ENCODE measurements at places on chromosomes 4 and X.

DNA sequence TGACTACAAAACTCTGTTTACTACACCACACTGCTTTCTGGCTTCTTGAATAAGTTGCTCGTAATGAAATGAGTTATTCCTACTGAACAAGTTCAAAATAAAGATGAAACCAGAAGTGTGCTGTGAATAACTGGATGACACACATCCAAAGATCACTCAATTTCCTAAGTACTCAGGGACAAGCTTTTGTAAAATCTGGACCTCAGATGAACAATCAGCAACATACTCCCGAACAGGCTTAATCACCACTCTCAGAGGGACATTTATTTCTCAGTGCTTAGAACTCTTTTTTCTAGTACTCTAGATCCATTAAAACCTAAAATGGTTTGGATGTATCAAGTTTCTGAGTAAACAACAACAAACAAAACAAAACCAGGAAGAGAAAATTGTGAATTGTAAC is 61.5 kb upstream of the EXOC1L start:
- DNase-seq, result no peak

DNA sequence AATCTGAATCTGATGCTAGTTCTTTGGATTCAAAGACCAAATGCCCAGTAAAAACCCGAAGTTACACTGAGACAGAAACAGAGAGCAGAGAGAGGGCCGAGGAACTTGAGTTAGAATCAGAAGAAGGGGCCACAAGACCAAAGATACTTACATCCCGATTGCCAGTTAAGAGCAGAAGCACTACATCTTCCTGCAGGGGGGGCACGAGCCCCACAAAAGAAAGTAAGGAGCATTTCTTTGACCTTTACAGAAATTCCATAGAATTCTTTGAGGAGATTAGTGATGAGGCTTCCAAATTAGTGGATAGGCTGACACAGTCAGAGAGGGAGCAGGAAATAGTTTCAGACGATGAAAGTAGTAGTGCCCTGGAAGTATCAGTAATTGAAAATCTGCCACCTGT is 309.3 kb downstream of the ANK2 start:
- DNase-seq, result no peak

DNA sequence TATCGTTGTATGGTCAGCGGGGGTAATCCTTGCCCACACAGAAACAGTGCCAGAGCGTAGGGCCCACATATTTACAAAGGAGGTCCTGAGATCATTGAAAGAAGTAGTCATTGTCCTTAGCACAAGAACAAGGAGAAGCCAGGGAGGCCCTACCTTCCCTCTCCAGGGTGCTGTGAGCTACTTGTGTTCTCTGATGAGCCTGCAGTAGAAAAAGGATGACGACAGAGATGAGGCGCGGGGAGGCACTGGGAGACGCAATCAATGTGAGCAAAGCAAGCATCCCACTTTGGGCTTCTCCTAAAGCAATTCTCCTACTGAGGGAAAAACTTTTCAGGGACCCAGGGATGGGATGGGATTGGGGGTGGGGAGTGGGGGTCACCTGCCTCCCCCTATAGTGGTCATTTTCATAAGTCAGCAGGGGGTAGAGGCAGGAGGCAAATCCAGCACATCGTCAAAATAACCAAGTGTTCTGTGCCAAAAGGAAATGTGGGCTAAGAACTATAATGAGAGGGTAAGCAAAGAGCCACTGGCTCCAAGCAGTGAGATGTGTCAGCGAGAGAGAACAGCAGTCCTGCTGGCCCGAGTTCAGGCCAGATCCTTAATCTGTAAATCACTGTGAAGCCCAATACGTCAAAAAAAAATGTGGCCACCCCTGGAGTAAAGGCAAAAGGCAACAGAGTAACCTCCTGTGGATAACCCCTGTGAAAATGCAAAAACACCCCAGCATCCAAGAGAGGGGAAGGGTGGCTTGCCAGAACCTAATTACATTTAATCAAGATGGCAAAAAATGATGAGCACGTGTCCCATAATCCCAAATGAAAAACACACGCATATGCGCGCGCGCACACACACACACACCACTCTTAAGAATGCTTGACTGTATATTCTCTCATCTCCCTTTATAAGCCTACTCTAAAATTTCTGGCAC is 136.6 kb upstream of the HHIP start:
- DNase-seq, result no peak

GRCh38 chr4:175762582-175762981 is 49.5 kb downstream of the GPM6A start:
- DNase-seq, result no peak

- no peak for DNase-seq
Observed at GRCh38 chr4:153252122-153252521, 47.9 kb downstream of the TRIM2 start.

DNA sequence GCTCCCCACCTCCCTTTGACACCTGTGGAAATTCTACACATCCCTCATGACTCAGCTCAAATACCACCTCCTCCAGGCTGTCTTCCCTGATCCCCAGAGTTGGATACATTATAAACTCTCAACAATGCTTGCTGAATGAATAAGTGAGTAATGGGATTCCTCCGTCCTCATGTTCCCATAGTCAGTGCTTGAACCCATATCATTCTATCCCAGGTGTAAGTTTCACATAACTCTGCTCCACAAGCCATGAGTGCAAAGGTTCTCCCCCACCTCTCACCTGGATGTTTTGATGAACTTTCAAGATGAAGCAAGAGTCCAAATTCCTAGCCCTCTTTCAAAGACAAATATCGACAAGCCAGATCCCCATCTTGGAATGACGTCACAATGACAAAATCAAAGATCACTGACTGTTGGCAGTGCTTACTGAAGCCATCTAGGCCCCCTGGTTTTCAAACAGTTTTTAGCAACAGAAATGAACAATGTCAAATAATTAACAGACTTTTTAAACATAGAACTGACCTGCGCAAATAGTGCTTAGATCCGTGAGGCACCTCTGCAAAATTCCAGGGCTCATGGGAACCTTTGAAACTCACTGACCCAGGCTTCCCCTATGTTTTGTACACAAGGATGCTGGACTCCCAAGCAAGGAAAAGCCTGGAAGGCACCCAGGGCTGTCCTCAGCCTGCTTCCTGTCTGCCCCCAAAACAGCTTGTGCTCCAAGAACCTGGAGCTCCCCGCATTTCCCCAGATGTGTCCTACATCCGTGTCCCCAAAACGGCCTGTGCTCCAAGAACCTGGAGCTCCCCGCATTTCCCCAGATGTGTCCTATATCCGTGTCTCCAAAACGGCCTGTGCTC is 4.0 kb downstream of the SLC2A9 start:
- no peak for DNase-seq

GRCh38 chr4:10118048-10119004 is 1.7 kb upstream of the WDR1 start:
- DNase-seq, result no peak

GRCh38 chr4:126960760-126961159 is 672.0 kb upstream of the INTU start:
- no peak for DNase-seq

DNA sequence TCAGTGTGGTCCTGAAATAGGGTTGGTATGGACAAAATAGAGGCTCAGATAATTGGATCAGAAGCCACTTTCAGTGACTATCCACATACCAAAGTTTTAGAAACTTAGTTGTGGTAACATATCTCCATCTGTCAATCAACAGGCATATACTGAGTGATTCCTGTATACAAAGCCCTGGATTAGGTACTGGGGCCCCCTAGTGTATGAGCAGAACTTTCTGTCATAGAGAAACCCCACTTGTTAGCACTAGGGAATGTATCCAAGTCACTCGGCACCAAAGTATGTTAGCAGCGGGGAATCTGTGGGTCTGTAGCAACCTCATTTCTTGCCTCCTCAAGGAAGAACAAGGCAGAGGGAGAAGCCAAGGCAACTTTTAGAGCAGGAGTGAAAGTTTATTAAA is 50.7 kb downstream of the MAP7D3 start:
- no peak for DNase-seq

GRCh38 chr4:40750461-40751258 is 905 bp downstream of the NSUN7 start:
- no peak for DNase-seq

DNA sequence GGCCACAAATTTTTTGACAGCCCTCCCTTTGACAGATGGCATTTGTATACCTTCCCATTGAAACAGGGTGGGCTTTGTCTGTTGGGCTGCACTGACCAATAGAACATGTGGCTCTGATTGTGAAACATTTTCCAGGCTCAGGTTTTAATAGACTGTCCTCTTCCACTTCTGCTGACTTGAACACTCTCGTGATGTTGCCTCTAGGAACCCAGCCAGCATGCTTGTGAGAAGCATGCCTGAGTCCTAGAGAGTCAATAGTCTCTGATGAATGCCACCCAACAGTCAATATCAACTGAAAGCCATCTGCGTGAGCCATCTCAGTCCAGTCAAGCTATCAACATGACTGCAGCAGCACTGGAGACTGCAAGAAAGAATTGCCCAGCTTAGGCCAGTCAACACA is 290.0 kb downstream of the SLC7A11 start:
- no peak for DNase-seq

GRCh38 chrX:153434801-153435200 is 11.1 kb downstream of the TREX2 start:
- DNase-seq, result no peak

DNA sequence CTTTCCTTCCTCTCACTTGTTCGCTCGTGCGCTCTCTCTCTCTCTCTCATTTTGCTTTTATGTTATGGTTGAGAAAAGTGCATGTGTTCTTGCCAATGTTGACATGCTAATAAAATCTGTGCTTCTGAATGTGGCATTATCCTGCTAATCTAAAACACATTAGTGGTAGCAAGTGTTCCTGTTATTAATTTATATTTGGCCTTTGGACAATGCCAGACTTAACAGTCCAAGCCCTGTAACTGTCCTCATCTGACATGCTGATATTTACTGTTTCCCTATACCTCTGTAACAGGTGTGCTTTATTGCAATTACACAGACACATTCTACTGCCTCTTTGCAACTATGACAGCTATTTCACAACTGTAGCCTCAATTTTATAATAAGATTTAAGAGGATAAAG is 2.7 kb downstream of the PPARGC1A start:
- DNase-seq, result no peak

DNA sequence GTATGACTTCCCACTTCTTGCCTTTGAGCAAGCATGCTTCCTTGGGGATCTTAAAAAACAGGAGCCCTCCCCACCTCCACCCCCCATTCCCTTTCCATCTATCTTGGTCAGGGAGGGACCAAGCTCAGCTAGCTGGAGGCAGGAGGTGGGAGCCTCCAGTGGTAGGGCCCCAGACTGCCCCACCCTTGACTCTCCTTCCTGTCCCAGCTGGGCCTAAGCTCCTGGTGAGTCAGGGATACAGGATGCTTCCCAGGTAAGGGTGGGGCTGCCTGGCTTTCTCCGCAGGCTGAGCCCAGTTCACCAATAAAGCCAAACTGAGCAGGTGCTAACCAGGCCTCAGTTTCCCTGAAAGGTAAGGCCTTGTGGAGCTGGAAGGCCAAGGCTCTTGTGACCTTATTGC is 15.2 kb downstream of the EFNB1 start:
- DNase-seq, result no peak

GRCh38 chr4:79022529-79022928 is 83.3 kb upstream of the PAQR3 start:
- DNase-seq, result no peak

DNA sequence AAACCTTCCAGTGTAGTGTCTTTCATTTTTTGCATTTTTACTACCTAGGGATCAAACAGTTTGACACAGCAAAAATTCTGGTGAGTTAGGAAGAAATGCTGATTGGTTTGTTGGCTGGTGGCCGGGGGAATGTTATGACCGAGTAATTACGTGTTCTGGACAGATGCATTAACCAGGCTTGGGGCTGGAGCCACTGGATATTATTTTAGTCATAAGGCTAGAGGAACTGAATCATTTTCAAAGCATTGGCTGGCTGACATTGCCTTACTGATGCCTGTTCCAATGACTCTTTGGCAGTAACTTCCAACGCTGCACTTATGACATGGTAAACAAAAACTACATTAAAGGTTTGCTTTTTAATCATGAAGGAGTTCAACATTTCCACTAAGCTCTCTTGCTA is 84.6 kb downstream of the FBXO8 start:
- DNase-seq, result no peak

DNA sequence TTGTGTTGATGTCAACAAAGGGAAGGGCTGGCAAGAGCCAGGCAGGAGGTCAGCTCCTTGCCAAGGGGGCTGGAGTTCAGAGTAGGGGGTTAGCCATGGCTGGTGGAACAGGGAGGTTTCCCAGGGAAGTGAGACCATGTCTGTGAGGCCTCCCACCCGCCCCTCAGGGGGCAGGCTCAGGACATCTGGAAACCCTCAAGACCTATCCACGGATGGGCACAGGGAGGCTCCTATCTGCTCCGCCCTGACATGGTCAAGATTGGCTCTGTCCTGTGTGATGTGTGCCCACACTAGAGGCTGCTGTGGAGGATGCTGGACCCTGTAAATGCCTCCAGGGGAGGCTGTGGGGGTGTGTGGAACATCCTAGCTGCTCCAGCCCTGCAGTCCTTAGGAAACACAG is 8.0 kb upstream of the TMEM185A start:
- no peak for DNase-seq

Data from activated naive CD4-positive, alpha-beta T cell treated with Interleukin-2 at 50 U/mL for 16 hours (primary cell).